B cell (primary cell): ENCODE measurements at places on chromosomes 4 and X.

GRCh38 chr4:146916479-146917076 lies 29.1 kb downstream of the TTC29 start:
- peak; percentile 29 for DNase-seq

GRCh38 chr4:76311896-76312331 lies 5.4 kb downstream of the STBD1 start:
- DNase-seq: no peak

DNA sequence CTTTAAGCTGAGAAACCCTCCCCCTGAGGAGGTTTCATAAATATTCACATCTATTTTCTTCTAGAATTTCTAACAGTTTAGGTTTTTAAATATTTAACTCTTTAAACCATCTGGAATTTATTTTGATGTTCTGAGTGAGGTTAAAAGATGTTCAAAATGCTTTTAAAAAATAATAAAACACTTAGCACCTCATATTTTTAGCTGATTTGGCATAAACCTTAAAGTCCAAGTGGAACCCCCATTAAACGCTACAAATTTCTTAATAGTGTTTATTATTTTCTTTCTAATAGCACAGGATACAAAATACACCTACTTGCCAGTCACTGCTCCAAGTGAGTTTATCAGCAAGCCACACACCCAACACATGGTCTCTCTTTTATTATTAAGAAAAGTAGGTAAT lies 277.2 kb downstream of the QDPR start:
- DNase-seq: no peak

- DNase-seq: no peak
These were observed 162.2 kb downstream of the BCOR start for GRCh38 chrX:39935411-39936064.

- no peak for DNase-seq
These were observed 621.6 kb downstream of the PCDH7 start for GRCh38 chr4:31341601-31342359.

GRCh38 chr4:32824336-32824735 lies 2104.2 kb downstream of the PCDH7 start:
- DNase-seq: no peak

GRCh38 chrX:33252306-33252825 lies 41.0 kb upstream of the DMD start:
- DNase-seq: no peak

DNA sequence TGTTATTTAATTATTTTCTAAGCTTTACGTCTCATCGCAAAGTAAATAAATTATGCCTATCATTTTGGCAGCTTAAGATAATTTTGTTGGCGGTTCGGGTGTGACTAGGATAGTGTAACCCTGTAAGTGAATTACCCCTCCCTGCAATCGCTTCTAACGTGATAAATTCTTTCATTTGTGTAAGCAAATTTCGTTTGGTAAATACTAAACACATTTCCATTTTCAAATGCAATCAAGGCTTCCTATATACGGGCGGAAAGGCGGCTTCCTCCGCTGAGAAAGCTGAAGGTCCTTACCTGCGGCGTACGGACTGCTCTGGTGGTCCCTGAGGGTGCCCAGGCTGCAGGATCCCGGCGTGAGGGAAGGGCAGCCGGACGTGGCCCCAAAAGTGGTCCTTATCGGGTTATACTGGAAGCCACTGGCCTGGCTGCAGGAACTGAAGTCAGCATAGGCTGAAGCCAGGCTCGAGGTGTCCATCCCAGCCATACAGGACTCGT lies 403 bp downstream of the PHOX2B start:
- DNase-seq: no peak
